AML-193 (cell line): ENCODE measurements at places on chromosomes 12 and 14.

DNA sequence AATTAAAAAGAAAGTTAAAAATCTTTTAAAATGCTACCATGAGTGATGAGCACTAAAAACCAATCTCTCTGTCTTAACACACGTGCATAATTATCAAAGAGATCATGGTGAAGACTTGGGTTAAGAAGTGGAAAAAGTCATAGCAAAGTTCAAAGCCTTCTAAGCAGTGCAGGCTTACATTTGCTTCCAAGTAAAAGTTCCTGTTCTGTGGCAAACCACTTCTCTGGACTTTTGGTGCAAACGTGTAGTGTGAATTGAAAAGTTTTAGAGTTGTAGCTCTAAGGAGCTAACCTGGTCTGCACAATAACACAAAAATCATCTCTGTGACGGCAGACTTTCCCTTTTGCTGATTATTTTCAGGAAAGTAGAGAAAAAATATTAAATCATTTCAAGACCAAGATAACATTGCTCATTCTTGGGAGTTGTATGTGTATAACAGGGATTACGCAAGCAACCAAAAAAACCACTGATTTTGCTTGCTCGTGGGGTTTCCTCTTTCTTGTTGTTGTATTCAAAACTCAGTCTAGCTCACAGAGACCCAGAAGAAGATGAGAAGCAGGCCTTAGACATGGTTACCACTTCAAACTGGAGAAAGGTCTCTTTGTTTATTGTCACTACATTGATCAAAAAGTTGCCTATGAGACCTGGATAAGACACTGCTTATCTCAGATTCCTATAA, 2.3 kb upstream of the GLIPR1 start:
- DNase-seq = peak; percentile 90

GRCh38 chr14:22739423-22739822, 27.1 kb upstream of the OXA1L start:
- no peak for DNase-seq

- DNase-seq = peak; percentile 67
These were observed 28.6 kb downstream of the SUDS3 start for GRCh38 chr12:118404876-118405521.

- DNase-seq = no peak
These were observed 100.5 kb downstream of the LRRC74A start for GRCh38 chr14:76926521-76927251.

DNA sequence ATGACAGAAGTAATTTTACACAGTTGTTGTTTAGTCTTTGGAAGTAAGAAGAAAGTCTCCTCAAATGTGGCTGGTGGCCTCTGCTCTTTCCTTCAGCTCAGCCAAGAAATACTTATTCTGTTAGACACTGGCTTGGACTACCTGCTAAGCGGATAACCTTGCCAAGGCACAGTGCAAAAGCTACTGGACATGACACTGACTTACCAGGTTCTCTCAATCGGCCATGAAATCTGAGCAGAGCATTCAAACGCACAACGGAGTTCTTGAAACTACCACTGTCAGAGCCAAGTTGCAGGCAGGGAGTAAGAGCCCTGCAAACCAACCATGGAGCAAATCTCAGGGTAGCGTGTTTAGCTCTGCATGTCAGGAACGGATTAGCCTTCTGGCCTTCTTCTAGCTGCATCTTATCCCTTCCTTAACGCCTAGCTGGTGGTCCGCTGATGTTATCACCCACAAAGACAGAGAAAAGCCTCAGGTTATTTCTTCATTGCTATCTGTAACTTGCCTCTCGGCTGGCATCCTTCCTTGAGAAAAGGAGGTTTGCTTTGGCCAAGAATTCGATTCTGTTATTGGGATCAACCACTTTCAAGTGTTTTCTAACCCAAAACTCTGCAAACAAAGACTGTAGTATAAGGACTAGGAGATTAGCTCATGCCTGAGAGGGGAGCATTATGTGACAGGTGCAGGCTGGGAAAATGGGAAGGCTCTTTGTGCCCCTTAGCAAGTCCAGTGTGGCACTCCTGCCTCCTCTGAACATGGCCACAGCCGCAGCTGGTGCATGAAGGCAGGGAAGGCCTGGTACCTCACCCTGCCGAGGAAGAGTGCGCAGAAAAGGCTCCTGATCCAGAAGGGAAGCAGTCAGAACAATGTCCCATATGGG, 223.4 kb downstream of the GLT1D1 start:
- no peak for DNase-seq

DNA sequence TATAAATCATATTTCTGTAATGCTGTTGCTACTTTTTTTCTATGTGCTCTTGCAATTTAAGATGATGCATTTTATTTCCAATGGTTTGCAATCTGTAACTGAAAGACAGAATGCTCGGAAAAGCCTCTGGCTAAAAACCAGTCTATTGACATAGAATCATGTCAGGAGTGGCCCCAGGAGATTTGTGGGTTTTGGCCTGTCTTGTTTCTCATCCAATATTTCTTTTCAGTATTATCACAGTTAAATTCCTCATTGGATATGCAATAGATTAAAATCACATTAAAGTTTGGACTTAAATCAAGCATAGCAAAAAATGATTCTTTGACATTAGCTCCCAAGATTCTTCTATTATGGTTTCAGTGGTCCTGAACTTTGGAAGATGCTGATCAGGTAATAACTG, 19.1 kb upstream of the SLC38A2 start:
- DNase-seq = no peak

- DNase-seq = no peak
These were observed 633 bp downstream of the TC2N start for GRCh38 chr14:91866511-91867295.

DNA sequence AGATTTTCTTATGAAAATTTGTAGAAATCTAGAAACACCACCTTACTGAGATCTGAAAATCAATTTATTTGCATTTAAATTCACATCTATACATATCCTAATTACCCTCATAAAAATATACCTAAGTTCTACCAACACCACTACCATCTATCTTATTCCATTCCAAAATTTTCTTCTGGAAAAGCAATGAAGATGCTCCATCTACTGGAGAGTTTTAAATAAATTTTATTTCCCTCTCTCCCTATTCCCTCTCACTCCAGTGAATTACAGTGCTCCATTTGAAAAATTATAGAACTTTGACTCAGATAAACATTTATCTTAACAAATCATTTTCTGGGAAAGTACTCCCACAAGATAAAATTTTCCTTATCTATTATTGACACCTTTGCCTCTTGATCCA, 2.3 kb upstream of the C14orf39 start:
- no peak for DNase-seq

GRCh38 chr12:106865683-106866082, 90.0 kb upstream of the TMEM263 start:
- no peak for DNase-seq

DNA sequence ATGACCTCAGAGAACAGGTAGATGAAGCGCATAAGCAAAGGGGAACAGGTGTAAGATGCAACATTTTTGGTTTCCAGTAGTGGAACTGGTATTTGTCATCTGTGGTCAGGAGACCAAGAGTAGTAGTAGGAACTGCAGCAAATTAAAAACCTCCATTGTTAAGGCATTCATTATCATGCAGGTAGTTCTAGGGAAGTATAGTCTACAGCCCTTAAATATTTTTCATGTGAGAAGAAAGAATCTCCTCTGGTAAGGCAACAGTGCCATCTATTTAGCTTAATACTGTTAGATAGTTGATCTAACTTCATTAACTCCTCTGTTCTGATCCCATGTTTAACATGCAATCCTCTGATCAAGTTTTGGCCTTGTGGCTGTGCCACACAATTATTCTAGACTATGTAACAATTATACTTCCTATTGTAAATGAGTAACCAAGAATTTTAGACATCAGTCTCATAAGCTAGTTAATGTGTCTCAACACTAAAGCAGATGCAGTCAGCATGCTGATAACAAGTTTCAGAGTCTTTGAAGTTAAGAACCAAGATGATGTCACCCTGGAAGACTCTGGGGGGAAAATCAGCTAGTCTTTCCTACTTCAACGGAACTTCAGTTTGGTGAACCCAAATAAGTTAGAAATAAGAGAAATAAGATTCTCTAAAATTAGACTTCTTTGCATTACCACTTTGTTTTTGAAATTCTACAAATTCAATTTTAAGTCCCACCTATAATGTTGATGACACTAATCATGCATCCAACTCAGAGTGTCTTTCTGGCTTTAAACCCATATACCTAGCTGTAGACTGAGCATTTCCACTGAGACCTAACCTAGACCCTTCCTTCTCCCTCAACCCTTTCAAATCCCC, 70.9 kb downstream of the STXBP6 start:
- DNase-seq = no peak

DNA sequence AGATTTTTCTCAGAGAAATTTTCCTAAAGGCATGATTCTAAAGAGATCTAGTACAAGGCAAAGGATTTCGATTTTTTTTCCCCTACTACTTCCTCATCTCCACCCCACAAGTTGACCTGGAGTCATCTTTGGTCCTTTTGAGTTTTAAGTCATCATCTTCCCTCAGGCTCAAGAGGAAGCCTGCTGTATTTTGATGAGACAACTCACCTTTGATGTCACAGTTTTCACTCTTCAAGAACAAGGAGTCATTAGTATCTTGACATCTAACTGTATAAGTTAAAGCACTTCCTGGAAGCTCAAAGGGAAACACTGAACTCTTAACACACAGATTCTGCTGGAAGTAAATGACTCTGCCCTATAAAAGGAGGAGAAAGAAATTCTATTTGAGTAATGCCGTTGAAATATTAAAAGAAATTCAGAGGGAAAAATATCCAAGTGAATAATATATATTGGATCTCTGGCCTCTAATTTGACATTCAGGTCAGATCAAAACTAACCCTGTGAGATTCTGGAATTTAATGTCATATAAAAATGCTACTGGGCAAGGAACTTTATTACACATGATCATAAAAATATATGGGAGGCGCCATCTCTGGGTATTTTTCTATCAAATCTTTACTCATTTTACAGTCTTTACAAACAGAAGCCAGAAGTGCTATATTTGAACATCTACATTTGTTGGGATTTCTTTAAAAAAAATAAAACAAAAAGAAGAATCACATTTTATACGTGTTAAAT, 435.0 kb downstream of the NRXN3 start:
- no peak for DNase-seq

- DNase-seq = no peak
These were observed 81.3 kb upstream of the NRXN3 start for GRCh38 chr14:78088916-78089315.

DNA sequence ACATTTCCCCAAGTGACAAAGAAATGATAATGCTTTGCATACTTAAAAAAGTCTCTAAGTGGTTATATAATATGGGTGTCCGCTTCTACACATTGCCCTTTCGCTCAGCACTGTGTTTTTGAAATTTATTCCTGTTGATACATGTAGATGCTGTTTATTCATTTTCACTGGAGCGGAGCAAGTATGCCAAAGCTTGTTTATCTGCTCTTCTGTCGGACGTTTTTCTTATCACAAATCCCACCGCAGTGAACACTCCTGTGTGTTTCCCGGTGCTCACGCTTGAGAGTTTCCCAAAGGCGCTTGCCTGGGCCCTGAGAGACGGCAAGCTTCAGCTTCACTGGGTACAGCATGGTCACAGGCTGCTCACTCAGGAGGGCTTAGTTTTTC, 50.2 kb downstream of the TPCN1 start:
- DNase-seq = no peak
